ENCODE measurements at places on chromosomes 6 and 20. TPM values are rescaled to one million over a fixed set of nuclear protein-coding genes. Genes with fewer than 3 reads are reported as not detected.

GRCh38 chr6:47752801-47753200 is 29.0 kb upstream of the OPN5 start:
- no peak for DNase-seq

DNA sequence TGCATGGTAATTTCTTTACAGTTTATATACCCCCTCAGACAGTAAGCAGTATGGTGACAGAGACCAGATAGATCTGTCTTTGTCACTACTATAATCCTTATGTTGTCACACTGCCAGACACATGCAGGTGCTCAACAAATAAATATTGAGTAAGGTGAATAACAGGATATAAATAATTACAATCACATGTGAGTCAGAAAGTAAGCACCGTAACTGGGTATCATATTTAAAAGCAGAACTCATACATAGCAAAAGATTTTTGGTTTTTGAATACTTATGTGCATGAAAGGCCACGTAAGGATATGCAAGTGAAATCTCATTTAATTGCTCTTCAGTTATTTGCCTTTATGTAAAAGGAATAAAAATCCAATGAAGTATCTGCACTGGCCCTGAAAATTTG is 17.4 kb downstream of the CNBD2 start:
- DNase-seq, result no peak

DNA sequence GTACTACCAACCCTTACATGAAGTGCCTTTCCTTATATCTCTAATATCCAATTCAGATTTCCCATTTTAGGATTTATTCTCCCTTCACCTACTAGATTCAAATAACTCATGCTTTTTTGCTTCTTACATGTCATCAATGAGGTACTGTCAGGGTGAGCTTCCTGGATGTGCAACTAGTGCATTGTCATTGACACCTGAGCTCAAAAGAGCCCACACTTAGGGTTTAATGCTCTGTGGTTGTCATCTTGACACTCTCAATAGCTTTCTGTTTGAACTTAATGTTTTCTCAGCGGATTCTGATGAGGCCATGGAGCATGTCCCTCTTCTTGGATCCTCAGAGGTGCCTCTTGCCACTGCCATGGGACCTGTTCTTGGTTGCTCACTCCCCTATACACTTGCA is 1033.3 kb upstream of the EYS start:
- DNase-seq, result no peak

GRCh38 chr6:56047931-56048540 is 172.6 kb upstream of the BMP5 start:
- DNase-seq, result no peak

GRCh38 chr6:41226752-41227151 is 1.4 kb upstream of the TREML4 start:
- no peak for DNase-seq

- DNase-seq, result peak; percentile 61
Measured at GRCh38 chr20:25042531-25043498, 15.1 kb downstream of the ACSS1 start.

Gene DEFB132
- polyA plus RNA-seq, result not detected

Data from GM12878 (cell line).